ENCODE measurements at places on chromosomes 5 and 9. TPM values are rescaled to one million over a fixed set of nuclear protein-coding genes. Genes with fewer than 3 reads are reported as not detected.
A peak's percentile ranks its signal among the peaks of the same experiment; 100 is the strongest.

The LURAP1L gene
- 1.2 TPM for total RNA-seq

The MZB1 gene
- total RNA-seq: not detected

The EIF4E1B gene
- total RNA-seq: not detected

The GABRB2 gene
- not detected for total RNA-seq

The ASTN2 gene
- total RNA-seq: 9.5 TPM

The MLANA gene
- total RNA-seq: not detected

The PPP2R2B gene
- not detected for total RNA-seq

The PCDHB16 gene
- total RNA-seq: 1.6 TPM

GRCh38 chr5:60529001-60529400 is 171.0 kb downstream of the DEPDC1B start:
- DNase-seq: no peak

DNA sequence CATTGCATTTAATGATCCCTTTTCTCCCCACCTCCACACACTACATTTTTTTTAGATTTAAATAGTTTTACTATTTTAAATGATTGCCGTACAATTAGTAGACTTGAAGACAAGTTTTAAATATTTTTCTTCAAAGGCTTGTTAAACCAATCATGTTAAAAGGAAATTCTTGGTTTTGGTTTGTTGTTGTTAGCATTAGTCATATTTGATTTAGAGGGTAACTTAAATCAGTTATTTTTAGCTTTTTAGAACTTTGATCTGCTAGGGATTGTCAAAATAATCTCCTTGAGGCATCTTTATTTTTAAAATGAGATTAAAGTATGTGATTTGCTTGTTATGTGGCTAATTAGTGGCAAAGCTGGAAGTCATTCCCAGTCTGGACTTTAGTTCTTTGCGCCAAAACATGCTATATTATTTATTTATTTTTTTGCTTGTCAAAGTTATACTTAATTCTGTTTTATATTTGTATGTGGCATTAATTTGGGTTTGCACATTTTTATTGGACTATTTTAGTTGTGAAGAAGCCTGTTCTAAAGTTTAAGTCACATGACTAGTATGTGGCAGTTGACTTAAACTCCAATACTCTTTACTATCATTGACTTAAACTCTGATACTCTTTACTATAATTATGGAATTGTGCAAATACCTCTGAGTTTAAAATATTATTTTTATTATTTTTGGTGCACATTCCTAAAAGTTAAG is 14.7 kb downstream of the ITGA1 start:
- no peak for DNase-seq

GRCh38 chr5:16492398-16493140 is 27.0 kb upstream of the ZNF622 start:
- peak; percentile 72 for DNase-seq

- peak; percentile 95 for DNase-seq
Observed at GRCh38 chr5:137220523-137220927, 278.6 kb downstream of the SPOCK1 start.

- DNase-seq: peak; percentile 63
Observed at GRCh38 chr5:75367401-75367800, 30.4 kb downstream of the HMGCR start.

- DNase-seq: no peak
Observed at GRCh38 chr9:71590362-71590761, 178.0 kb downstream of the CEMIP2 start.

DNA sequence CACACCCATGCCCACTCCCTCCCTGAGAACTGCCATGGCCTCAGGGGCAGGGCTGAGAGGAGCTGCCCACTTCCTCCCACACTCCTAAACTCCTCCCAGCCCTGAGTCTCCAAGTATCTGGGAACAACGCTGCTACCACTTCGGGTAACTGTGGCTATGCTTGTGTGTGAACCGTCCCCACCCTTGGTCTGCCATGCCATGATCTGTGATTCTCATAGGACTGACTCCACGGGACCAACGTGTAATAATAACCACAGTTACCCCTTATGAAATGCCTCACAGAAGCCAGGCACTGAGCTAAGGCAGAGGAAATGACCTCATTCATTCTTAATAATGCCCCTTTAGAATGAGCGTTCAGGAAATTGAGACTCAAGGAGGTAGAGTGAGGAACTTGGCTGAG is 103.9 kb upstream of the SMIM23 start:
- DNase-seq: no peak

- DNase-seq: no peak
Observed at GRCh38 chr9:79575547-79575946, 3.8 kb downstream of the TLE4 start.

DNA sequence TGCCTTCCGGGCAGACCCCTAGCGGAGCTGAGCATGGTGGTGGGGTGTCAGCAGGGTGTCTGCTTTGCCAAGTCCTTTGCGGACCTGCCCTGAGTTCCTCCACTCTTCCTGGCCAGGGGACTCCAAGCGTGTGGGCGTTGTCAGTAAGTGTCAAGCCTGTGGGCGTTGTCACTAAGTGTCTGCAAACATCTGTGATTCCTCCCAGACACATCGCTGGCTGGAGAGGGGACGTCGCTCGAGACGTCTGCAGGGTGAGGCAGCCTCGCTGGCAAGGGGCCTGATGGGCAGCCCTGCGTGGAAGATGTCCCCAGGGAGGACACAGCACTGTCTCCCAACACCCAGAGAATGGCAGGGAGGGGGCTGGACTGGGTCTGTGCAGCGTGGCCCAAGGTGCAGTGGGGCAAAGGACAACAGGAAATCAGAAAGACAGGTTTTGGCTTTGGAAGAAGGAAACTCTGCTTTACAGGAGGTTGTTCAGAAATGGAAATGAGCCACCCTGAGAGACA is 28.8 kb downstream of the ADAMTSL2 start:
- DNase-seq: no peak

GRCh38 chr9:124020520-124021384 is 9.2 kb downstream of the LHX2 start:
- no peak for DNase-seq

- no peak for DNase-seq
Observed at GRCh38 chr5:178690208-178690607, 40.3 kb downstream of the ZNF354A start.

DNA sequence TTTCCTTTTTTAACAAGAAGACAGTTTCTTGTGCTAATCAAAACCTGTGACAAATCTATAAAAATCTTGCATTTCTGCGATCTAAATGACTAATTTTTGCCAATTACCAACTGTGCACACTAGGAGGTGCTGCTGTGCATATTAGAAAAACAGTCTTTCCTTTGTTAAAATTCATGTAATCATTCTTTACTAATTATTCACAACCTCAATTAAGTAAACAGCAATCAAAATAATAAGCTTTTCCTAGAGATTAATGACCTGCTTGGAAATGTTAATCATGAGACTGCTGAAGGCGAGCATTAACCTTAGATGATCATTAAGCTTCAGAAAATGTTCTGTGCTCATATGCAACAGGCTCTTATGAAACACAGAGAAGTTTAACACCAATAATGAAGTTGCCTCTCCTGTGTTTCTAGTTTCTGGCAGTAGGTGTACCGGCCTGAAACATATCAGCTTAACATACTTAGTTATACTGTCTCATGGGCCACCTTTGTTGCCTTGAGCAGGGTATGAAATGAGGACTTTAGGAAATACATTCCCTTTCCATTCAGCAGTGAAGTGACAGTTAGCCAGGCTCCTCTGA is 17.7 kb downstream of the RFESD start:
- DNase-seq: peak; percentile 30

GRCh38 chr5:132428147-132428482 is 58.6 kb downstream of the SLC22A5 start:
- DNase-seq: no peak

GRCh38 chr9:129910628-129911567 is 75.6 kb downstream of the USP20 start:
- peak; percentile 100 for DNase-seq

DNA sequence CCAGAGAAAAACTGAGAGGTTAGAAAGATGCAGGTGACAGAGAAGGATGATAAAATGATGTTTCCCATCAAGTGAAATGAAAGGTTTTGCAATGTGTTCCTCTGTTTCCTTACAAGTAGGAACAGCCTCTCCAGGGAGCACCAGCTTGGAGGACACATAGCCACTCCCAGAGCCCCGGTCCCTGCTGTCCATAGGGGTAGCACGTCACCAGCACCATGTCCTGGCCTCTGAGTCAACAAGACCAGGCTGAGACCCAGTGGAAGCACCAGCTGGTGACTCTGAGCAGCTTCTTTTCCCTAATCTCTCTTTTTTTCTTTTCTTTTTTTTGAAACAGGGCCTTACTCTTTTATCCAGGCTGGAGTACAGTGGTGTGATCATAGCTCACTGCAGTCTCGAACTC is 19.4 kb upstream of the HMCN2 start:
- no peak for DNase-seq

GRCh38 chr5:125142458-125142857 is 396.0 kb upstream of the ZNF608 start:
- peak; percentile 9 for DNase-seq

DNA sequence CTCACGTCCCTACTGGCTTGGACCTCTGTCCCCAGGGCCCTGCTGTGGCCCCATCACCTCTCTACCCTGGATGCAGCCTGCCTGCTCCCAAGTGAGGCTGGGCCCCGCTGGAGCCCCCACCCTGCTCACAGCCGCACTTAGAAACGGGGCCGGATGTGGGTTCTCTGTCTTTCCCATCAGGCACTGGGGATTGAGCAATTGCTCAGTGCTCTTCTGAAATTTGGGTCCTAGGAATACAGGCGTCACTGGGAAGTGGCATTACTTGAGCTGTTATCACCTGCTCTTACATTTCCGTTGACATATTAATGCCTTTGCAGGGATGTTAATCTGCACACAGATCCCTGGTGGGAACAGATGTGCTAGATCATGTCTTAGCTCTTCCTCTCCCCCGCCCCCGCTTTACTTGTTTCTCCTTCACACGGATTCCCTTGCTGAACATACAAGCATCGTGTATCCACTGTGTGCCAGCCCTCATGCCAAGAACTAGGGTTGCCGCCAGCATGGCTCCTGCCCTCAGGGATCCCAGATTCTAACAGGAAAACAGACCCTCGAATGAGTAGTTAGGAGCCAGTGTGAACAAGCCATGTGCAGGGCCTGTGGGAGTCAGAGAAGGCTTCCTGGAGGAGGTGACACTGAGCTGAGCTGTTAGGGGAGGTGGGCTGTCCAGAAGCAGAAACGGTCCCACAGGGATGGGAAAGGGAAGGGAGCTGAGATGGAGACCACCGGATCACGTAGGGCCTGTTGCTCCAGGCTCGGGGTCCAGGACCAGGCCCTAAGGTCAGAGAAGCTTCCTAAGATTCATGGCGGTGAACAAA is 65.1 kb downstream of the NEK6 start:
- DNase-seq: no peak

DNA sequence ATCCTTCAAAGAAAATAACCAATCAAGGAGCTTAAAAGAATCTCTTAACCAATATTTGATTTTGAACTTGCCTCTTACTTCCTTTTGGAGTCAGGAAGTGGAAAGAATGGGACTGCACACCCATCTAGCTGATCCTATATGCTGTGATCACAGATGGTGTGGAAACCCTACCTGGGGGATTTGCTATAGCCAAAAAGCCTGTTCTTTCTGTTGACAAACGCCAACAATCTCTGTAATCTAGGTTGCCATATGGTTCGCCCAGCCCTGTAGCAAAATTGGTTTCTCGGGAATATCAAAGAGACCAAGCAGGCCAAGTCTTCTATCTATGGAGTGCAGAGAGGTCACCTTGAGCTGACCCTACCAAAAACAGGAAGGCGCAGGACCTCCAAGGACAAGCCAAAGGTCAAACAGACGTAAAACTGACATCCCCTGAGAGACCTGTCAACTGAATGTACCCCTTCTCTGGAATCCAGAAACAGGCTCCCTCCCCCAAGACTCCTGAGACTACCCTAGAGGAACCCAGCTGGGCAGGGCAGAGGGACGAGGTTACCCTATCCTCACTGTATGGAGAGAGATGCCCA is 19.4 kb downstream of the NRG2 start:
- DNase-seq: no peak

Measured in HFFc6 (cell line).